Activated CD4-positive, CD25-positive, alpha-beta regulatory T cell treated with anti-CD3 and anti-CD28 coated beads, Interleukin-2, amount 50 U/mL, for 16 hours (primary cell): ENCODE measurements at places on chromosomes 1 and 21.

- no peak for DNase-seq
Measured at GRCh38 chr21:45991606-45992300, 10.2 kb downstream of the COL6A1 start.

DNA sequence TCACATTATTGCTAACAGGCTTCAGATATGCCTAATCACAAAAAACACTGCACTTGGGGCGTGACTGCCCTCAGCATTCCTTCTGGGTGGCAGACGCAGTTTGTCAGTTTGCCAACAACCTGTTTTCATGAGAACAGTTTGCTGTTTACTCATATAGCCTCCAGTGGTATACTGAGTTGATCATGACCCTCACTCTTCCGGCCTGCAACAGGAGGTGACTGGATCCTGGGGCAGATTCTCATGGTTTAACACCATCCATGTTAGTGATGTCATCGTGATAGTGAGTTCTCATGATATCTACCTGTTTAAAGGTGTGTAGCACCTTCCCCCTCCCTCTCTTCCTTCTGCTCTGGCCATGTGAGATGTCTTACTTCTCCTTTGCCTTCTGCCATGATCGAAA is 555.2 kb downstream of the PLPP3 start:
- no peak for DNase-seq

- DNase-seq: no peak
Measured at GRCh38 chr21:15466329-15466728, 263.5 kb upstream of the USP25 start.

GRCh38 chr1:194331758-194332157 is 1145.3 kb upstream of the B3GALT2 start:
- no peak for DNase-seq

GRCh38 chr1:29450591-29450990 is 214.3 kb downstream of the PTPRU start:
- DNase-seq: no peak

GRCh38 chr1:51560034-51560433 is 41.0 kb upstream of the EPS15 start:
- no peak for DNase-seq

DNA sequence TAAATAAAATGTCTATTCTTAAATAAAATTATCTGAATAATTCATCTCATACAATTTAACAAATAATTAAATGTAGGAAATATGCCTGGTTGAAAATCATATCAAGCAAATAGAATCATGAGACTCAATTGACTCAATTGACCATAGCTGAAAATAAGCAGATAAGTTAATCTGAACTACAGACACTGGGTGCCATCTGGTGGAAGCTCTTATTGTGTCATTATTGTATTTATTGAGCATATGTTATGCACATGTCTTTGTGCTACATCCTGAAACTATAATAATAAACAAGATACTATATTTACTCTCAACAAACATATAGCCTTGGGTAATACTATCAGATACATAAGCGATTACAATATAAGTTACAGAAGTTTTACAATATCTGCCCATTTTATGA is 41.0 kb downstream of the BRINP3 start:
- DNase-seq: no peak

GRCh38 chr1:119081267-119081666 is 59.2 kb downstream of the WARS2 start:
- DNase-seq: no peak

DNA sequence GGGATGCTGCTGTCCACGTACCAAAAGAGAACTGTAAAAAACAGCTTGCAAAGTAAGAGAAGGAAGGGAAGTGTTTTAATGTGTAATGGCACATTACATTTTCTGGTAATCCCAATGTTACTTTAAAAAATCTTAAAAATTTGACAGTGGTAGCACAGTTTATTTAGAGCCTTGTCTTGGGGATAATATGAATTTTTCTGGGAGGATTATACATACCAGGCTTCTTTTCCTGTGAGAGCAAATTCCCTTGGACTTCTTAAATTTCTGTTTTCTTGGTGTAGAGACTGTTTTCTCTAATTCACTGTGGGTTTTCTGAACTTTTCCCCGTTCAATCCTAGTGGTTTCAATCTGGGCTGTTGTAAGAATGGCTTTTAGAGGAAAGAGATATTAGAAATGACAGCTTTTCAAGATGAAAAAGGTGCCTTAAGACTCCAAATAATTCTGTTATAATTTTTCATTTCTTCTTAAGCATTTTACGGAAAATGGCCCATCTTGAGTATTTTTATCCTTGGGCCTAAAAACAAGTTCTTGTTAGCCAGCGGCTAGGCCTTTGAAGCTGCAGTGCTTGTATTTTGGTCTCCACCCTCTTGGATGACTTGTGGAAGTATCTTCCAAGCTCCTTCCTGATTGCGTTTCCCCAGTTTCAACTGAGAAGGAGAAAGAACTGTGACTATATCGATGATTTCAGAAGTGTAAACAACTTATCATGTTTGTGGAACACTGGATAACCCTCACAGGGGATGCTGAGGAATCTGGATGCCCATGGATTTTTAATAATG is 70.0 kb downstream of the LEPR start:
- no peak for DNase-seq

DNA sequence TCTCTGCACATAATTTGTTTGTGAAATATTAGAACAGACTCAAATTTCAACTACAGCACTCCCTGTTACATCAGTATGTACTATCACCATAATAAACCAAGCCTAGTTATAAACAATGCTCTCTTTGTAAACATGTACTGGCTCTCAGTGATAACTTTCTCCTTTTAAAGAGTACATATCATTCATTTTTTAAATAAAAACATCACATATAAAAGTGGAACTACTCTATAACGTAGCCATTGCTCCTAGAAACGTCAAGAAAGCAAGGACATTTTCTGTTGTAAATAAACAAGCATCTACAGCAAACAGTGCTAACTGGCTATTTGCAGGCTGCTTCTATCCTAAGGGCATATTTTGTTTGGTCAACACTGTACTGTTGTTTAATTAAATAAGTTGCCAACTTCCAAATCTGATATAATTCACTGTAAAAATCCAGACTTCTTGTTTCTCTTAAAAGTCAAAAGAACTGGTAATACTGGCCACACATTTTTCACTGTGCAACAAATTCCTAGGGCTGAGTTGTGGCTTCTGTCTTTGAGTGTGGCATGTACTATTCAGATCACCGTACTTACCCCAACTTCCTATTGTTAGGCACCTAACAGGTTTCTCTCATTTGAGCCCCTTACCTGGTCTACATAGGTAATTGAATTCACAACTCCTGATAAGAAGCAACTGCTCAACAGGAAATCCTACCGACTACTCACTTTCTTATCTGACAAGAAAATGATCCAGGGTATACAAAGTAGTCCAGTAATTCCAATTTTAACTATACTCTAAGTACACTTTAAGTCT is 111.9 kb downstream of the DENND1B start:
- DNase-seq: no peak

- no peak for DNase-seq
Measured at GRCh38 chr1:17265162-17265561, 16.3 kb downstream of the PADI3 start.
